ENCODE measurements at places on chromosomes 3 and 15.

GRCh38 chr3:17629400-17629799 lies 113.0 kb downstream of the TBC1D5 start:
- DNase-seq, result no peak

GRCh38 chr15:99568625-99569352 lies 3.0 kb downstream of the MEF2A start:
- no peak for DNase-seq

- DNase-seq, result no peak
Measured at GRCh38 chr3:193095366-193095765, 145.7 kb upstream of the PLAAT1 start.

- DNase-seq, result no peak
Measured at GRCh38 chr15:47820057-47820746, 102.9 kb downstream of the SEMA6D start.

- no peak for DNase-seq
Measured at GRCh38 chr15:100373120-100373896, 31.5 kb upstream of the ADAMTS17 start.
